ENCODE measurements at places on chromosomes 7 and 10.

- DNase-seq = peak; percentile 76
Observed at GRCh38 chr10:72322280-72323058, 32.2 kb downstream of the DNAJB12 start.

DNA sequence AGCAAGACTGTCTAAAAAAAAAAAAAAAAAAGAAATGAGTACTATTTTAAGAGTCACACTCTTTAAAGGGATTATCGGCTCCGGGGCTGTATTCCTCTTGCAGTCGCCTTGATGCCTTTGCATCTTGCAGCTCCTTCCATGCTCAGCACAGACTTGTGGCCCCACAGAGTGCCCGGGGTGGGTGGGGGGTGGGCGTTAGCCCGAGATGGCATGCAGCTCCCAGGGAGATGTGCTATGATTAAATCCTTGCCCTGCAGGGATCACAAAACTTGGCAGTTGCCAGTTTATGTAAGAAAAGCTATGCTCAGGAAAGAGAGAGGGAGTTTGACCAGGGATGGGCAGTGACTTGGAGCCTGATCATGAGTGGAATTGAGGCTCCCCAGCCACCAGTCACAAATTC lies 81.9 kb downstream of the CCDC3 start:
- DNase-seq = no peak

DNA sequence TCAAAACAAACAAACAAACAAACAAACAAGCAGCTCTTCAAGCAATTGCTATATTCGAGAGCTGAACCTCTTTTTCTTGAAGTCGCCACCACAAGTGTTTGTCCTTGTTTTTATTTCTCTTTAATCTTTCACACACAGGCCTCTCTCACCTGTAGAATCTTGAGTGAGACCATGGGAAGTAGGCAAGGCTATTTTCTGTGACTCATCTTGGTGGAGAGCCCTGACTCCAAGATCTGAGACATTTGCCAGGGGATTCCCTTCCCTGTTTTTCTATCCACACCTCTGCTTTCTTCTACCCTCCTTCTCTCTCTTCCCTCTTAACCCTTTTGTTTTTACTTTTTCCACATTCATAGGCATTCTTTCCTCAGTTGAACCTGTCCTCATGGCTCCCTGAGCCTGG lies 8.0 kb upstream of the TAS2R60 start:
- no peak for DNase-seq

DNA sequence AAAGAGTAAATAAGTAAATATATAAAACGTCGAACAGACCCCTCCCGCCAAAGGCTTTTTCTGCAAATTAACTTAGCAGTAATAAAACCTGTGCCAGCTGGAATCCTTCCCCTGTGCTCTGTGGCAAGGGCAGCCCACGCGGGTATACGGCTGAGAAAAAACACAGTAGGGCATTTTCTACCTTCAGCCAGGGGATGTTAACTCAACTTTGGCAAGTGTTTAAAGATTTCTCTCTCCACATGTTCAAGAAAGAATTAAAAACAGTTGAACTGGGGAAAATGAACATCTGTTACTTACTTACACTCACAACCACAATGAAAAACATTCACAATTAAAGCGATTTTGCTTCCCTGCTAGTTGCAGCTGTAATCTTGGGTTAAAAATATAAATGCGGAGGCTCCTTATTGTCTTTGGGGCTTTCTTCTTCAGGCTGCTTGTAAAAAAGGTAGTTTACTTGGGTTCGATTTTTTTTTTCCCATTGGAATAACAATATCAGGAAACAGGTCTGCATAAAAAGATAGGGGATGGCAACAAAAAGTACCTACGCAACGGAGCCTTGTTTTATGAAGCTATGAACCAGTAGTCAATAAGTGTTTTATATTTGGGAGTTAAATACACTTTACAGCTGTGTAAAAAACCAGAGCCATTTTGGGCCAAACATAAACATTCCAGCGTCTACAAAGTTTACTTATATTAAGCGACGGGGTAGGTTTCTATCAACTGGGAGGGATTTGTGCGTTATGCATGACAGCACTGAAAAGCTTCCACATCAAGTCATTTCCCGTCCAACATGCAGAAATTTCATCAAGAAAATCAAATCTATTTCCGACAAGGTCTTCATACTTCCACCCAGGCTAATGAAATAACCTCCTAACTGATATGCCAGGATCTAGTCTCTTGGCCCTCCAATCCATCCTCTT lies 132.7 kb downstream of the TAX1BP1 start:
- no peak for DNase-seq

GRCh38 chr10:15313843-15314242 lies 57.2 kb downstream of the FAM171A1 start:
- DNase-seq = no peak

GRCh38 chr7:85702348-85702747 lies 515.5 kb upstream of the SEMA3D start:
- no peak for DNase-seq

DNA sequence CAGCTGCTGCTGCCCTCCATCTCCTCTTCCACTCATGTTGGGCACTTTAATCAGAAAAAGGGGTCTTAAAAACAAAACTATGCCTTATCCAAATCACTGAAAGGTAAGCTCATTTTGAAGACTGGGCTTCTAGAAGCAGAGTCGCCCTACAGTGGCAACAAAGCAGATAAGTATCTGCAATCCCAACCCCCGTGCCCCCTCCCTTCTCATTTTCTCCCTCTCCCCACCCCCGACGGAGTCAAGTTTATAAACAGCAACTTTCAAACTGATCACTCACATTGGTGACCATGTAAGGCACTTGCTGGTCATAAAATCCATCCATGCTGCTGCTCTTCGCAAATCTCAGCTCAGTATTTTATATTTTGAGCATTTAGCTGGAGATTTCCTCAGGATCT lies 738 bp downstream of the ETV1 start:
- no peak for DNase-seq

DNA sequence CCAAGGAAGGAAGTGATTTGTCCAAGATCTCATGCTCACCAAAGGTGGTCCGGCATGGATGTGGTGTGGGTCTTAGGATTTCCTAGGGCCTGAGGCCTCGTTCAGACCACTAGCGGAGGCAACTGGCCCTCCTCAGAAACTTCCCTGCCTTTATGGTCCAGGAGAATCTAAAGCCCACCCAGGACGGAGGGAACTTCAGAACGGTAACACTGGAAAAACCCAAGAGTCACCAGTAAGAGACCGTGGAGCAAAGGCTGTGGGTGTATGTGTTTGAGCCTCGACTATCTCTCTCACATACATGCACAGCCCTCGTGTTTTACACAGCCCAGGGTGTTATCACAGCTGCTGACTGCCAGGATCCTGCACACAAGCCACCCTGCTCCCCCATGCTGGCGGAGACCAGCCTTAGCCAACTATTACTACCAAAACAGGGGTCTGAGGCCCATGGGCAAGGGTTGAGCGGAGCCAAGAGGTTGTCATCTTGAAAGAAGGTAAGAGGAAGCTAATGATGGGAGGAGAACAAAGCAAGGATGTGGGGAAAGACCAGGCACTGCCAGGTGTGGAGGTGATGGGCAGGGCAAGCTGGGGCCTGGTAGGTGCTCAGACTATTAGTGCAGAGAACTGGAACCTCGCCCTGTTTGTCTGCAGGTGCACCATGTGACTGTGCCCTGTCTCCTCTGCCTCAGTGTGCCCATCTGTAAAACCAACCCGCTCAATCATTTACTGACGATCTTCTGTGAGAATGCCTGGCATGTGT lies 170.2 kb upstream of the ZMIZ1 start:
- no peak for DNase-seq

DNA sequence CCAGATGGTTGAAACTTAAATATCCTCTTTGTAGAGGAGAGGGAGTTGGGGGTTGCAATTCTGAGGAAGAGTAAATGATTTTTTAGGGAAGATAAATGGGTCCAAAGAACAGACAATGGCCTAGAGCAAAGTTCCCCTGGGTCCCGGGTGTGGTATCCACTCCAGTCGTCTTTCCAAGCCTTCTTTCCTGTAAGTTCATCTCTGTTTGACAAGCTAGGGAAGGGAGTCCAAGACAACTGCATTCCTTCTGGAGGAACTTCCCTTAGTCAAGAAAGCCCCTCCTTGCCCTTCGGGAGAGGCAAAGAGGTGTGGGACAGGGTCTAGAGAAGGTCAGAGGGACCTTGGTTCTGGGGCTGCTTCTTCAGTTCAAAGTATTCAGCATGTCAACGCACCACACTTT lies 33.4 kb downstream of the C10orf71 start:
- no peak for DNase-seq

- no peak for DNase-seq
Observed at GRCh38 chr10:43785252-43785651, 136.6 kb upstream of the ZNF32 start.

DNA sequence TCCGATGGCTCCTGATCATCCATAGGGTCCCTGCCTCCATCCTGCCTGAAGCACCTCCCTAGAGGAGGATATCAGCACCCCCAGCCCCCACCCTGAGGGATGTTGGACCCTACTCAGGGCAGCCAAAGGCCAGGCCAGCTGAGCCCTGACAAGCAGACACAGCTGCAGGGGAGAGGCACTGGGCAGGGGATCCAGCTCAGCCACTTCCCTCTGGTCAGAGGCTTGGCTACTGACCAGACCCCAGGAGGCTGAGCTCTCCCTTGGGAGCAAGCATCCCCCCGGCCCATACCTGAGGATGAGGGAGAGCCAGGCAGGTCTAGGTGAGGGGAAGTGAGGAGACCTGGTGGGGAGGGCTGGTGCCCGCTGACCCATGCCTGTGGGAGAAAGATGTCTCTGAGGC lies 6.6 kb downstream of the LDB3 start:
- DNase-seq = no peak

GRCh38 chr7:39754326-39755120 lies 131.2 kb downstream of the RALA start:
- DNase-seq = no peak

- no peak for DNase-seq
Observed at GRCh38 chr7:2146676-2147472, 85.9 kb downstream of the MAD1L1 start.

DNA sequence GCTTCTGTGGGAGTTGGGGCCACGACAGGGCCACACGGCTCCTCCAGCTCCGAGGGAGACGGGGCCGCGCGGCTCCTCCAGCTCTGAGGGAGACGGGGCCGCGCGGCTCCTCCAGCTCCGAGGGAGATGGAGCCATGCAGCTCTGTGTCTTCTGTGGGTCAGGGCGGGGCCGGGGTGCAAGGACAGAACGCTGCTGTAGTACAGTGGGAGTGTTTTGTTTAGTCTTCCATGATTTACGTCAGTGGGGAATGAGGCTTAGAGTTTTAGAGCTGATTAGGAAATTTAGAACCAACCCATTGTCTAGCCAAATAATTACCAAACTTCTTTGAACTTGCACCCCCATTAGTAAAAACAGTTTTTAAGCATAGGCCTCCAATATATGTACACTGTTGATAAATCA lies 32.9 kb upstream of the PRKAR1B start:
- no peak for DNase-seq

GRCh38 chr10:91200314-91201212 lies 19.9 kb upstream of the PCGF5 start:
- DNase-seq = no peak

- no peak for DNase-seq
Observed at GRCh38 chr7:158107806-158108205, 479.8 kb downstream of the PTPRN2 start.

- DNase-seq = no peak
Observed at GRCh38 chr10:76729346-76729745, 908.3 kb downstream of the KCNMA1 start.

GRCh38 chr7:28191751-28192150 lies 11.2 kb upstream of the JAZF1 start:
- DNase-seq = no peak

DNA sequence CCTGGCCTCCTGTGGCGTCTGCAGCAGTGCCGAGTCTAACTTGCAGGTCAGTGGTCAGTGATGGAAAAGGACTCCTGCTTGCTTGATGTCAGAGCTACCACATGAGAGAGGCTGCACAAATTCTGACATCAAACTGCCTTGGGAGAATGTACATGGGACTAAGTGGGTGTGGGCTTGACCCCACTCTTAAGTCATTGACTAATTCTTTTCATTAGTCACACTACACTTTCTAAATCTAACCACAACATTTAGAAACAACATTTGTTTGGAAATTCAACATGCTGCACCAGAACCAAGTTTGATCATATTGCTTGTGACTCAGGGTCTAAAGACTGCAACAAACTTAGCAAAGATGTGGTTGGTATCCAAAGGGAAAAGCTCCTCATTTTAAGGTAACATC lies 24.4 kb upstream of the CDC14C start:
- DNase-seq = no peak

DNA sequence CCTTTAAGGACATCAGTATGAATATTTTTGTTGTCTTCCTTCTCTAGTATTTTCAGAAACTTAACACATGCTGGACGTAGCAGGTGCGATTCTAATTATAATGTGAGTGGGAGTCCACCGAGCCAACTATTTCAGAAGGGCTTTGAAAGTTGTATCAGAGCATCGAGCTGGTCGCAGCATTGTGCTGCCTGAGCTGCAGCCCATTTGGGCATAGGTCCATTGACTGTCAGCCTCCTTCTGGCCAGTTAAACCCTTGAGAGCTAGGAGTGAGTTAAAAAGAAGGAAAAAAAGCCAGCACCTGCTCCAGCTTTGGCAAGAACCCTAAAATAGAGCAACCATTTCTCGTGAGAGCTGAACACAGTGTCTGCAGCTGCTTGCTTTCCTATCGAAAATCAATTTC lies 47.8 kb downstream of the SLC35G1 start:
- no peak for DNase-seq

GRCh38 chr7:101832685-101833375 lies 15.4 kb downstream of the CUX1 start:
- no peak for DNase-seq

DNA sequence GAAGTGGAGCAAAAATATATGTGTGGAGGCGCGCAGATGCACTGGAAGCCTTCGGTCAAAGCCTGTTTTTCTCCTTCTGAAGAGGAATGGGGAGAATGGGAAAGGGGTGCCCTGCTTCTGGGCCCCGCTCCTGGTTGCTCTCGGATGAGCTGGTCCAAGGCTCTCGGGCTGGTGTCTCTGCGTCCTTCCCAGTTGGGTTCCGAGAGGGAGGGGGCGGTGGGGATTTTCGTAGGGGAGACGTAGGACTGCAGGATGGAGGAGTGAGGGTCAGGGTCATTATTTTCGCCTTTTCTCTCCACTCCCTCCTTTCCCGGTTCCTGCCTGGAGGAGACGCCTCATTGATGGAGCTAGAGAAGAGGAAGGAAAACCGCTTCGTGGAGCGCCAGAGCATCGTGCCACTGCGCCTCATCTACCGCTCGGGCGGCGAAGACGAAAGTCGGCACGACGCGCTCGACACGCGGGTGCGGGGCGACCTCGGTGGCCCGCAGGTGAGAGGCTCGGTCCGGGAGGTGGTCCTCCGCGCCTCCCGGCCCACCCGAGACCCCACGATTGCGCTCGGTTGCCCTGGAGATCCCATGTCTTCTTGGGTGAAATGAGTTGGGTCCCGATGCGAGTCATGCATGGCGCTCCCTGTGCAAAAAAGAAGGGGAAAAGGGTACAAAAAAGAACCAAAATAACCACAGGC lies 790 bp downstream of the ADAM22 start:
- DNase-seq = no peak
